ENCODE measurements at places on chromosomes 3 and 15.

DNA sequence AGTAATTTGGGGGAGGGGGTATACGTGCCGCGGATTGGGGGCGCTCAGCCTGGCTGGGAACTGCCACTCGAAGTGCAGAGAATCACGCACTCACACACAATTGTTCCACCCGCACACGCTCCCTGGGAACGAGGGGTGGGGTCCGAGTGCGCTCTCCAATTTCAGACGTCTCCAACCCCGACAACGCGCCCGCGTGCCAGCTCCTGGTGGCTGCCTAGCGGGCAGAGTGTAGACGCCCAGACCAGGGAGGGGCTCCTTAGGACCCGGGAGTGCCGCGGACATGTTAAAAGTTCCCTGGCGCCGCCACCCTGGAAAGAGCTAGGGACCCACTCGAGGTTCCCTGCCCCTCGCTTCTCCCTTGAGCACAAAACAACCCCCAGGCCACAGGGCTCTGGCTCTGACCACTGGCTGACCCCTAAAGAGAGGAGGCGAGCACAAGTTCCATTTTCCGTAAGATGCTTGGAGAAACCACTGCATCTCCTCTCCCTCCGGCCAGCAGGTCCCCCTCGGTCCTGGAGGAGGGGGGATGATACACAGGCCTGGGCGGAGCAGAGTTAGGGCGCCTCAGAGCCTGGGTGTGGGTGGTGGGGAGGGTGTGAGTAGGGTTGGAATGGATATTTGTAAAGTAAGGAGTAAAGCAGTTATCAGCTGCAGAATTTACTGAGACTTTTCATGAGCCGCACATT, 894 bp upstream of the ANKRD63 start:
- DNase-seq: no peak

GRCh38 chr3:159664006-159664405, 324.6 kb upstream of the IL12A start:
- DNase-seq: no peak

- DNase-seq: no peak
Observed at GRCh38 chr3:13878281-13879101, 1.4 kb downstream of the WNT7A start.

GRCh38 chr15:33654860-33655259, 313.4 kb upstream of the CHRM5 start:
- peak; percentile 1 for DNase-seq

- DNase-seq: no peak
Observed at GRCh38 chr3:106740116-106740515, 637.1 kb upstream of the CCDC54 start.

DNA sequence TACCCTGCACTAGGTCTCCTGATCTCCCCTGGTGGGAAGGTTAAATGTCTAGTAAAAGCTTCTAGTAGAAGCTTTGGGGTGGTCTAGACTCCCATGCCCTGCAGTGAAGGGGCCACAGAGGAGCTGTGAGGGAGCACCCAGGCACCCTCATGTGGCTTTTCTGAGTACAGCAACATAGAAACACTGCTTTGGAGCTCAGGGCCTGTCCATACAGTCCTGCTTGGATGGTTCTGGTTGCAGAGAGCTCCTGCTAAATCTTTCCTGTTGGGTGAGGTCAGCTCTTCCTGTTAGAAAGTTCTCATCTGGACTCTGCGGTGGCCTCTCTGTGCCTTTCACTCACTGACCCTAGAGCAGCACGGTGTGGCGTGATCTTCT, 47.8 kb downstream of the GPD1L start:
- DNase-seq: no peak

GRCh38 chr15:63109920-63110319, 11.7 kb upstream of the LACTB start:
- DNase-seq: no peak

DNA sequence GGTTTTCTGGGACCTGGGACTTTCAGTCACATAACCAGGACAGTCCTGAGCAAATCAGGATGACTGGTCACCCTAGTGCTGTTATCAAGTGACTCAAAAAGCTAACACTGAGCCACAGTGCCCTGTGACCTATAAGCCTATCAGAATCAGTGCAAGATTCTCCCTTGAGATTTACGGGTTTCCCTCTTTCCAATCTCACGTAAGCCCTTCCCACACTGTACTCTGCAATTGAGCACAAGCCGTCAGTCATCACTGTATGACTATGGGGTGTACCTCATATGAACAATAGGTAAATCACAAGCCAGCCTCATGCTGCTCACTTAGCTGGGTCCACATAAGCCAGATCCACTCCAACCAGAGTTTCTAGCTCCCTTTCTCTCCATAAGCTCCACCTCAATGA, 21.0 kb upstream of the CLDN18 start:
- DNase-seq: no peak

DNA sequence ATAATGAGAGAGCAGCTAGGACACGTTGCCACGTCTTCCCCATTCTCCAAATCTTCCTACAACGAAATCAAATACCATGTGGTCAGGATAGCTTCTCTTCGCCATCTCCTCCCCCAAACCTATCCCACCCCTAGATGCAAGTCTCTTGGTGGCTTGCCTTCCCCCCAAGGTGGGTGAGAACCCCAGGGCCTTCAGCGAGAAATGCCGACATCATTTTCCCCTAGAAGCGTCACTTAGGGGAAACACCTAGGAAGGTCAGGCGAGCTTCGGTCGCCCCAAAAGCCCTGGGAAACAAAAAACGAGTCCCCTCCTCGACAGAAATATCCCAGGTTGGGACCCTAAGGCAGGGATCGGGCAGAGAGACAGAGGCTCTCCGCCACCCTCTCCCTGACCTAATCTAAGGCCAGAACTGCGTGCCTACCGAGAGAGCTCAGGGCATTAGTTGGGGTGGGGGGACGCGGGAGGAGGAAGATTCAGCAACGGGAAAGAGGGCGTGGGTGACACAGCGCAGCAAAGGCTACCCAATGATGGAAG, 502 bp downstream of the DPH3 start:
- DNase-seq: peak; percentile 30

- no peak for DNase-seq
Observed at GRCh38 chr15:58476525-58477162, 44.9 kb downstream of the LIPC start.

GRCh38 chr3:136277115-136277514, 27.0 kb downstream of the PCCB start:
- no peak for DNase-seq

DNA sequence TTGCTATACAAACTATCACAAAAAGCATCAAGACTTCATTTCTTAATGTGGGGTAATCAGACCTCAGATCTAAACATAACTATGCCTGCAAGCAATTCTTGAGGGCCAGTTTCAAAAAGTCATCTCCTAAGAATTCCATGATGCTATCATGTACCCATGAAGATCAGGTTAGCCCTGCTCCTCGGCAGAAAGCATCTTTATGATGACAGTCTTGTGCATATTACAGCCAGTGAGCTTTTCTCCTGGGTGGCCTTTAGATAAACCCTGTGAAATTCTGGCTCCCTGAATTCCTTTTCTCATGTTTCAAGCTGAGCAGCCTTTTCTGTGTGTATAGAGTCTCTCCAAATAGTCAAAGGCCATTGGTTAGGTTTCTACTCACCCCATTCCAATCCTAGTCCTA, 201.9 kb upstream of the MCTP2 start:
- DNase-seq: no peak

DNA sequence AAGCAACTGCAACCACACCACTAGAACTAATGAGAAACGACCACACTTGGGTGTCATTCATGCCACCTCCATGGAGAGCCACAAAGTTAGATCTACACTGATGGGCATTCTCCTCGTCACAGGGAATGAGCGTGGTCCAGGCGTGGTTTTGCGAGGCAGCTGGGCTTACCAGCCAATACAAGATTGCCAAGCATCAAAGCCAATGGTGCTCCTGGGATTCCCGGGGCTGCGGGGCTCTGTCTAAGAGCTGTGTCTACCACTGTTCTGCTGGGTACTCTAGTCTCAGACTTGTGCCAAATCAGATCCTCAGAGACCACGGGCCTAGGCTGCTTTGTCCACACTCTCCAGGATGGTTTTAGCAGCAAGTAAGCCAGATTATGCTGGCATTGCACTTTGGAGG, 43.8 kb downstream of the RAB6B start:
- DNase-seq: no peak

DNA sequence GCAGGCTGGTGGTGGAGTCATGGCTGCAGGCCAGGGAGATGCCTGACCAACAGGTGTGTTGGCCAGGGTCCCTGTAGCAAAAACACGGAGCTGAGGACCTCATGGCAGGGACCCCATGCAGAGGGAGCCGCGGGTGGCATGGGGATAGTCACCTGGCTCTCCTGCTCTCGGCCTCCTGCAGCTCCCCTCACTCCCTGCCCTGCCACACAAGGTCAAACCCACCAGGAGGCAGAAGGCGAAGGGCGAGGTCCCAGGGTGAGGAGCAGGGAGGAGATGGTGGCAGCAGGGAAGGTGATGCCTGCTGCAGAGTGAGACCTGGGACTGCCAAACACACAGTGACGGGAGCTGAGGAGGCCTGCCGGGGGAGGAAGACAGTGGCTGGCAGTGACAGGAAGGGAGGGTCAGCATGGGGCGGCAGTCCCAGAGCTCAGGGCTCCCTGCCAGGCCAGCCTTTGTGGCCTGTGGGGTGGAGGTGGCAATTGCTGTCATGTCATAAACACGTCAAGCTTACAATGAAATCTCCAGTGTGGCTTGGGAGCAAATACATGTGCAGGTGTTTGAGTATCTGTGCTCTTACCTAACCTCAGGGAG, 144.3 kb downstream of the TJP1 start:
- no peak for DNase-seq

DNA sequence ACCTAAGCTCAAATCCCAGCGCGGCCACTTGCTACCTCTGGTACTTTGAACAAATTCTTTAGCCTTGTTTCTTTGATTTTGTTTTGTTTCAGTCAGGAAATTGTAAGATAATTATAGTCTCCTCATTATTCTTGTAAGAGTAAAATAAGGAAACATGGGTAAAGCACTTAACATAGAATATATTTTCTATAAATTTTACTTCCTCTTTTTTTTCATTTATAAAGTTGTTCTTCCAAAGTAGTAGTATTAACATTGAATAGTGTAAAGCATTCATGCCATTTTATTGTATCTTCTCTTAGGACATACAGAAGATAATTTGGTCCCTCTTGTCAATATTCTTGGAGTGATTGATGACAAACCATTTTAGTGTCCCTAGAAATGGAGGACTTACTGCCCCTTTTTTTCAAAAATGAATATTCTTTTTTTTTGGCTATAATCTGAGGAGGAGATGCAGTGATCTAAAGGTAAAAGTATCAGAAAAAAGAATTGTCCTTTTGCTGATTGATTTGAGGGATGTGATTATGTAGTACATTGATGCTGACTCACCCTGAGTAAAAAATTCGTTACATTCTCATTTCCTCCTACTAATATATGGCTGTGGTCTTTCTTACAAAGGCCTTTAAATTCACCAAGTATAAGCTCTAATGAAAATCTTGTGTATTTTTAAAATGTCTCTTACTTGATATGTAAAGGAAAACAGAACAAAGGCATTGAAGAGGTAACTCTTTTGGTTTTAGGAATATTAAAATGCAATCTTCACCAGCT, 51.0 kb downstream of the ALCAM start:
- DNase-seq: peak; percentile 9

DNA sequence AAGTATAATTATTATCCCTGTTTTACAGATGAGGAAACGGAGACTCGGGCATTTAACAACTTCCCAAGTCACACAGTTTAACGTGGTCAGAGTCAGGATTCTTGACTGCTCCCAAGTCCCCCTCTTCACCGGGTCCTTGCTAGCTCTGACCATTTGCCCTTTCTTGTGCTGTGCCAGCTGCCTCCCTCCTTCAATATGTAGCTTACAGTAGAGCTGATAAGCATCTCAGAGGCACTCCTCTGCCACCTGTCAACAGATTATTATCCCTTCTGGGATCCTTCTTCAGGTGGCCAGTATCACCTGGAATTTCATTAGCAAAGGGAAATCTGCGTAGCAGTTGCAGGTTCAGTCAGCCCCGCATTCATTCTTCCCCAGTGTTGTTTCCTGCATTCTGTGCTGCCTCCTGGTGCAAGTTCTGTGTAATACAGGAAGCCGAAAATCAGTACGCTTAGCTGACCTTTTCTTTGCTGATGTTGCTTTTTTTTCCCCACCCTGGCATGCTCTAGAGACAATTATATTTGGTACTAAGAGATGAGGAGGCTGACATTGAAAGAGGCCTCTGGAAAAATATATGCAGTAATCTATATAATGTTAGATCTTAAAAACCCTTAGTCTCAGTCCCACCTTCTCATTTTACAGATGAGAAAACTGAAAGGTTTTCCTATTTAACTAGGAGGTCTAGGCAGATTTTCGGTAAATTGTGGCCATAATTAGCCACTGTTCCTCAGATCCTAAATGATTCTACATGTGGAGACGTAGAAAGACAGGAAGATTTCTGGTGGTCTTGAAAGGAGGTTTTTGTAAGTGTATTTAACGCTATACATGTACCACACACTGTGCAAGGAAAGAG, 24.8 kb downstream of the TMOD2 start:
- DNase-seq: peak; percentile 46

DNA sequence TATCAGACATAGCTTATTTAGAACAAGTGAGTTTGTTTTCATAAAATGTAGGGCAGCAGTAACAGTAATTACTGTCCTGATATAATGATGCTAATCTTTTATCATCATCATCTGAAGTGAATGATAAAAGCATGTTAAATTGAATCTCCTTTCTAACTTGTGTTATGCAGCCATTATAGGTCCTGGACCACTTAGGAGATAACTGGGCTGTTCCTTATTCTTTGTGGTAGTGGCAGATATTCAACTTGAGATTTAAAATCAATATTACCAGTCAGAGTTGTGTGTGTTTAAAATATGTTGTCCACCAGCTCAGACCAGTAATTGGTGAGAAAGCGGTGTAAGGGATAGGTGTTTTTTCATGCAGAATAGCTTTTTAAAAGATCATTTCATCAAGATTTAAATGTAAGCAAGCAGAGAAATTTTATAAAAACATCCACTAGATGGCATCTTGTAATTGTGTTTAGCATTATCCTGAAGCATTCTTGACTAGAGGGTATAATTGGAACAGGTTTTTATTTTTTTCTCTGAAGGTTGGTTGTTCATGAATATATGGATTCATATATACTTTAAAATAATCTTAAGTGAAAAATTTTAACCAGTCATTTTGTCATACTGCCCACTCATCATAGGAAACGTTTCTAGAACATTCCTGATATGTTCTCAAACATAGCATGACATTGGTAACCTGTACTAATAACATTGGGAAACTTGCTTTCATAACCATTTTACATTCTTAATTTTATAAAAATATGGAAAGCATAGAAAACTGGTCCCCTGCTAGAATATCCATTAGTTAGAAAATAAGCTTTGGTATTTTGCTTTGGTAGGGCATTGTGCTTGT, 153.9 kb downstream of the BBX start:
- peak; percentile 74 for DNase-seq

GRCh38 chr15:59251001-59251845, 44.6 kb downstream of the LDHAL6B start:
- no peak for DNase-seq

DNA sequence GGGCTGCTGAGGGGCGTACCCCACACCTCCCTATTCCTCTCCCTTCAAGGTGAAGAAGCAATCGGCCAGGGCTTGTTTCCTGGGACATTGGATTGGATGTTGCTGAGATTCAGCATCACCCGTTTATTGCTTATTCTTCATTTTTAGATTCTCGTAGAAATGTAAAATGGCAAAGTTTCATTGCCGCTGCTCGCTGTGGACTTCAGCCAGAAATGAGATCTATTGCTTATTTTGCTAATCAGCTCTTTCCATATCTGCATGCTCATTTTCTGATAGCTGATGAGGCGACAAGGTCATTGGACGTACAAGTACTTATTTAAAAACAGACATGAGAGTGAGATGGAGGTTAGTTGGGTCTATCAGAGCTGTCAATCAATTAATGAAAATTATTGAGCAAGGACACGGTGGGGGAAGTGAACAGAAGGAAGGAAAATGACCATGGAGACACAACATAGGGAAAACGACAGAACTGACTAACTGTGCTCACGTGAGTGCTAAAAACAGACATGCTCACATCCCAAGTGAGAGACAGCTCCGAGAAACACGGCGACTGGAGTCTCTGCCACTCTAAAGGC, 471.2 kb downstream of the NR2F2 start:
- DNase-seq: no peak

Data from RKO (cell line).